Smooth muscle cell of the coronary artery (primary cell): ENCODE measurements at places on chromosomes 1 and 21. TPM values are rescaled to one million over a fixed set of nuclear protein-coding genes. Genes with fewer than 3 reads are reported as not detected.

S100A6 gene
- total RNA-seq = 1,802 and 2,597 TPM in 2 replicates

PIK3R3 gene
- 0.59 and 3.1 TPM in 2 replicates for total RNA-seq

OR2L2 gene
- total RNA-seq = not detected in 2 replicates

TTC39A gene
- total RNA-seq = 0.35 and 0.60 TPM in 2 replicates

FCRL6 gene
- not detected in 2 replicates for total RNA-seq

CFAP74 gene
- not detected in 2 replicates for total RNA-seq

SEMA6C gene
- total RNA-seq = 1.1 and 1.4 TPM in 2 replicates

SLC30A2 gene
- not detected in 2 replicates for total RNA-seq

CYP4X1 gene
- 0.12 and 0.23 TPM in 2 replicates for total RNA-seq

GNAT2 gene
- 0.38 TPM in 1 of 2 replicates, not detected in the other for total RNA-seq

CHIA gene
- total RNA-seq = not detected in 2 replicates

TMPRSS15 gene
- total RNA-seq = not detected in 2 replicates

TMEM51 gene
- total RNA-seq = 1.5 and 2.0 TPM in 2 replicates

THEM5 gene
- total RNA-seq = not detected in 2 replicates

GFI1 gene
- total RNA-seq = 0.38 TPM in 1 of 2 replicates, not detected in the other

SYTL1 gene
- total RNA-seq = 0.08 TPM in 1 of 2 replicates, not detected in the other

CITED4 gene
- total RNA-seq = 0.12 and 5.4 TPM in 2 replicates

LCK gene
- total RNA-seq = not detected in 2 replicates

RIMKLA gene
- total RNA-seq = not detected in 2 replicates

SLC44A3 gene
- total RNA-seq = 0.23 and 6.1 TPM in 2 replicates

DNM3 gene
- 1.4 and 1.9 TPM in 2 replicates for total RNA-seq

MACO1 gene
- 6.7 and 18.2 TPM in 2 replicates for total RNA-seq

RNU1-1 gene
- total RNA-seq = 2,564 and 3,022 TPM in 2 replicates

FCN3 gene
- not detected in 2 replicates for total RNA-seq

CHRM3 gene
- total RNA-seq = not detected in 2 replicates

SLC16A4 gene
- 10.3 and 44.4 TPM in 2 replicates for total RNA-seq

CRP gene
- total RNA-seq = not detected in 2 replicates

NUAK2 gene
- total RNA-seq = 0.70 and 6.2 TPM in 2 replicates

RUNX1 gene
- 12.3 and 42.5 TPM in 2 replicates for total RNA-seq

IGSF9 gene
- 0.12 TPM in 1 of 2 replicates, not detected in the other for total RNA-seq

MARK1 gene
- total RNA-seq = 0.23 and 0.30 TPM in 2 replicates

CFHR3 gene
- not detected in 2 replicates for total RNA-seq

SLC6A17 gene
- under 0.01 and 0.82 TPM in 2 replicates for total RNA-seq

PPM1J gene
- 0.82 and 1.2 TPM in 2 replicates for total RNA-seq

SPRR2F gene
- not detected in 2 replicates for total RNA-seq

LRRC3 gene
- 0.12 and 0.38 TPM in 2 replicates for total RNA-seq
